Mammary epithelial cell (primary cell): ENCODE measurements at places on chromosomes 3 and 15.
A peak's percentile ranks its signal among the peaks of the same experiment; 100 is the strongest.

DNA sequence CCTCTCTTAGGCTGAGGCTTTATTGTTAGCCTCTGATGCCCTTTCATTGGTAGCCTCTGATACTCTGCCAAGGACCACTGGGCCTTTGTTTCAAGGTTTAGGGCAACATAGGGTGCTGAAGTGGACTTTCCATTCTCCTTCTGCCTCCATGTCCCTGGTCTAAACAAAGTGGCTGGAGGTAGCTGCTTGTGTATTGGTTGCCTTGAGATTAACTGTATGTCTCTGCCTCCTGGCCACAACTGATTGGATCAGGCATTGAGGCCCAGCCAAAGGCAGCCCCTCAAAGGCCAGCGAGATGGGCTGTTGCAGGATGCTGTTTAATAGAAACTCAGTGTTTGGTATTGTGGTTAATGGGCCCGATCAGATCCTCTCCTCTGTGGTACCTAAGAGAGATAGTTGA, 77.9 kb upstream of the PRR23C start:
- DNase-seq = no peak

- DNase-seq = peak; percentile 63
Measured at GRCh38 chr3:194067949-194068362, 68.0 kb upstream of the HES1 start.

DNA sequence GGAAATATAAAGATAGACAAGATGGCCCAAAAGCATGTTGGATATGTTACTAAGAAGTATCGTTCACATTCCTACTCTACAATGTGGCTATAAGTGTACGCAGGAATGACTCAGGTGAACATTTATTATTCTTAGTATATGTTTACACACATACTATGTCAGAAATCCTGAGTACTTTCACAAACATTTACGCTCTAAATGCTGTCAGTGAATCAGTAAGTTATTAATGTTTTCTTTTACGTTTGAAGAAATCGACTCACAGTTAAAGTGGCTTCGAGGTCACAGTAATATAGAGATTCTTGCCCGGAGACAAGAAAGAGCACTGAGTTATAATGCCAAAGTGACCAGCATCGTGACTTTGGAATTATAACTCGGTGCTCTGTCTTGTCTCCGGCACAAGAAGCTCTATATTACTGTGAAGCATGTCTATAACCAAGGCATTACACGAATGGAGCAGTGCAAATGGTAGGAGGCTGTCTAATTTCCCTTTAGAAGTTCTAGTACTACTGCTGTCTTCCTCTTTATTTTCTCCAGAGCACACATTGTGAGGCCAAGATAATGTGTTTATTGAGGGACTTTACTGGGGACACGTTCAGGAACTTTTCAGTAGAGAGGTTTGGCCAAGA, 61.8 kb upstream of the P3H2 start:
- no peak for DNase-seq

DNA sequence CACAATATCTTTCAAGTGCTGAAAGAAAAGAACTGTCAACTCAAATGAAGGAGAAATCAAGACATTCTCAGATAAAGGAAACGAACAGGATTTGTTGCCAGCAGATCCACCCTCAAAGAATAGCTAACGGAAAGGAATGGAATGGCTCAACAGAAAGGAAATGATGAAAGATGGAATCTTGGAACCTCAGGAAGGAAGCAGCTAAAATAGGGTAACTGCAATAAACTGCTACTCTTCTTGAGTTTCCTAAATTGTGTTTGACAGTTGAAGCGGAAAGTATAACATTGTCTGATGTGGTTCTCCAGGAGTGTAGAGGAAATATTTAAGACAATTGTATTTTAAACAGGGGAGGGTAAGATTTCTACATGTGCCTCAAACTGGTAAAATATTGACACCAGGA, 22.0 kb downstream of the PRR23E start:
- DNase-seq = no peak

- DNase-seq = no peak
Measured at GRCh38 chr15:99447497-99448371, 118.0 kb upstream of the MEF2A start.

- DNase-seq = no peak
Measured at GRCh38 chr3:162994165-162994564, 1497.6 kb downstream of the OTOL1 start.

DNA sequence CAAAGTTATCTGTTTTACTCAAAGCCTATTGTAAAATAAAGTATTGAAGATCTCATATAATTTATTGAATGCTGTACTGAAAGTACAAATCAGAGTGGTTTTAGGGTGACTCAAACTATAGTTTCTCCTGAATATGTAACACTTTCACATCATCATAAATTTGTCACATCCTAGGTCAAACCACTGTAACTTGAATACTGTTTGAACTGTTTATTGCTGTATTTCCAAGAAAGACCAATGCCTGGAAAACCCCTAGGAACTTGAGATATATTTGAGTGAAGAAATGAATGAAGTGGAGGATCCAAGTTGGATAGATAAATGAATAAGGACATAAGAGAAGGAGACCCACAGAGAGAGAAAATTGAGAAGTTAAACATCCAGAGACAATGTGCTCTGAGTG, 348.2 kb downstream of the GRM7 start:
- DNase-seq = peak; percentile 35

GRCh38 chr15:65884511-65884910, 15.2 kb downstream of the RAB11A start:
- no peak for DNase-seq

GRCh38 chr3:172844428-172844827, 93.9 kb downstream of the ECT2 start:
- no peak for DNase-seq

DNA sequence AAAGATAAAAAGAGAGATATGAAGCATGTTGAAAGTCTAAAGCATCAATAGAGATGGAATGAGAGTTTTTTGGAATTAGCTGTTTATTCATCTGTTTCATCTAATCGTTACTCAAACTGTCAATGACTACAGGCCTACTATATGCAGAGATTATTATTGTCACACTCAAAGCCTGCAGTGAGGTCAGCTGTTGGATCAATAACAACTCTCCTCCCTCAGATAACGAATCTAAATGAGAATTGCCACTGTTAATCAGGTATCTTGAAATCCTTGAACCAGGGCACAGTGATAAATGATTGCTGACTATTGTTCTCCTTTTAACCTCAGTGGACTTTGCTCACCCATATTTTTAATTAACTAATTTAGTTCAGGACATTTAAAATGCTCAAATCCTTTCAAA, 192.3 kb upstream of the SGO1 start:
- no peak for DNase-seq

- peak; percentile 81 for DNase-seq
Measured at GRCh38 chr3:65927576-65927975, 111.1 kb downstream of the MAGI1 start.

DNA sequence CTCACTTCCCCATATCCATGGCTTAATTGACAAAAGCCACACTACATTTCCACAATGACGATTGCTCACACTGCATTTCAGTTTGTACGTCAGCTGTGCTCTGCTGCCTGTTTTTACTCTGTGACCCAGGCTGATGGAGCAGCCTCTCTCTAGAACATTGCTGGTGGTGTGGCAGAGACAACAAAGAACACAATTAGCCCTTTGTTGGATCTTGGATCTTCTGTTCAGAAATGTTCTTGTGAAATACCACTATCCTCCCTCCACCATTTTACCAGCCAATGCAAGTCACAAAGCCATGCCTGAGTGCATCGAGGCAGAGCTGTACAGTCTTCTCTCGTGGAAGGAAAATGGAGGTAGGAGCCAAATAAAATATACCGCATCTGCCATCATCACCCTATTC, 56.9 kb upstream of the TBC1D5 start:
- DNase-seq = no peak

DNA sequence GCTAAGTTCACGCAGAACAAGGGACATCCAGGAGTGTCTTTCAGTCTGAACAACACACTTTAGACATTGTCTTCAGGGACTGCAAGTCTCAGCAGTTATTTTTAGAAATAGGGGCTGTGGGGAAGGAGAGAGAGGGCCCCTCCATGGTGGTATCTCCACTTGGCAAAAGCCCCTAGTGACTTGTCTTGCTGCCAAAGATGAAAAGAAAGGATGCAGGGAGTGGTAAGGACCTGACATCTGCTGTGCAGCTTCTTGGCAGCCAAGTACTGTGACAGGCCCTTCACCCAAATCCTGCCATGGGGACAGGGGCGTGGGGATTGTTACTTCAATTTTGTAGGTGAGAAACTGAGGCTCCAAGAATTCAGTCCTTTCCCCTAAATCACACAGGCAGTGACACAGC, 21.0 kb upstream of the SEMA6D start:
- DNase-seq = no peak

- peak; percentile 59 for DNase-seq
Measured at GRCh38 chr3:189689625-189690024, 58.4 kb downstream of the TP63 start.

- DNase-seq = no peak
Measured at GRCh38 chr3:132382267-132382666, 35.0 kb upstream of the DNAJC13 start.
